NCI-H1048 (cell line): ENCODE measurements at places on chromosomes 16 and 17.

- DNase-seq, result no peak
Observed at GRCh38 chr17:58537266-58537665, 22.8 kb upstream of the MTMR4 start.

DNA sequence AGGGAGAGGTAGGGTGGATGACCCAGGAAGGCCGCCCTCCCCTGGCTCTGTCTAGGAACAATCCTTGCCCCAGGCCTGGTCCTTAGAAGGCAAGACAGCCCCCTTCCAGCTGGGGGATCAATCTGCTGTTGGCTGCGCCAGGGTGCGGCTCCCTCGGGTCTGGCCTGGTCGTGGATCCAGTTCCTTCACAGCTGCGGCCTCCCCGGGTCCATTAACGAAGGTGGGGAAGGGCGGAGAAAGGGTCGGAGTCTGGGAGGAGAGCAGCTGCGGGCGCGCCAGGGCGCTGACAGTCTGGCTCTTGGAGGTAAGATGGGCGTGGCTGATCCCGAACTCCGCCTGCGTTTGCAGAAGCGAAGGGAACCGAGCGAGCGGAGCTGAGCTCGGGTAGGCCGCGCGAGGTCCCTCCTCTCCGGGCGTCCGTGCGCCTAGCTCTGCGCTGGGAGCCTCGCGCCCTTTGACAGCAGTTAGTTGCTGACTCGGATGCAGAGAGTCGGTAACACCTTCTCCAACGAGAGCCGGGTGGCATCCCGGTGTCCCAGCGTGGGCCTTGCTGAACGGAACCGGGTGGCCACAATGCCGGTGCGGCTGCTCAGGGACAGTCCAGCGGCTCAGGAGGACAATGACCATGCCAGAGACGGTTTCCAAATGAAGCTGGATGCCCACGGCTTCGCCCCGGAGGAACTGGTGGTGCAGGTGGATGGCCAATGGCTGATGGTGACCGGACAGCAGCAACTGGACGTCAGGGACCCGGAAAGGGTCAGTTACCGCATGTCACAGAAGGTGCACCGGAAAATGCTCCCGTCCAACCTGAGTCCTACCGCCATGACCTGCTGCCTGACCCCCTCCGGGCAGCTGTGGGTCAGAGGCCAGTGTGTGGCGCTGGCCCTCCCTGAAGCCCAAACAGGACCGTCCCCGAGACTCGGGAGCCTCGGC is at the start of gene HSPB9:
TSS of gene HSPB9 (plus strand) at position 434 of the 933 bp plus-strand sequence. CDS start at position 481, 47 bp downstream.
- DNase-seq, result no peak

- no peak for DNase-seq
Observed at GRCh38 chr17:75468779-75469373, 12.4 kb downstream of the TMEM94 start.

DNA sequence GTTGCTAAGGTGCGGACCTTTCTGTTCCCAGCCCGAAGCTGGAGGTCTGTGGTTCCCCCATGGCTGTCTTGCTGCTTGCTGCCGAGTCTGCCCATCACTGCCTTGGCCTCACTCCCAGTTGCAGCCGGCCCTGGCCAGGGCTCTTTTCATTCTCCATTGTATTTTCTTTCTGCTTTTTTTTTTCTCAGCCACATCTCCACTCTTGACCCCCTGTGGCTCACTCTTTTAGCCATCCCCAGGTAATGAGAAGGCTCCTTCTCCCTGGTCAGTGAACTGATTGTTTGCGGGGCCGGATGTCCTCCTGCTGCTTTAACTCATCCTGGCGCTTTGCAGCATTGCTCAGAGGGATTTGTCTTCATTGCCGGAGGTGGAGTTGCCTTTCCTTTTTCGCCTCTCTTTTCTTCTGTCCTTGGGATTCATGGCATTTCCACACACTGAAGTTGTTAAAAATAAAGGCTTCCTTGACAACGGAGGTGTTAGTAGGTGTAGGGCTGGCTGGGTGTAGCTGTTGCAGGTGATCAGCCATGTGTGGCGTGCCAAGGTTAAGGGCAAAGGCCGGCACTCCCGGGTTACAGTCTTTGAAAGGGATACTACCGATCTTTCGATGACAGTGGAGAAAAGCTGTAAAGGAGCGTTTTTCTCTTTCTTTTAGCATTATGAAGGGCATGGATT is 34.1 kb downstream of the MAP2K6 start:
- no peak for DNase-seq

GRCh38 chr17:79168486-79169055 is 93.9 kb downstream of the ENGASE start:
- no peak for DNase-seq

DNA sequence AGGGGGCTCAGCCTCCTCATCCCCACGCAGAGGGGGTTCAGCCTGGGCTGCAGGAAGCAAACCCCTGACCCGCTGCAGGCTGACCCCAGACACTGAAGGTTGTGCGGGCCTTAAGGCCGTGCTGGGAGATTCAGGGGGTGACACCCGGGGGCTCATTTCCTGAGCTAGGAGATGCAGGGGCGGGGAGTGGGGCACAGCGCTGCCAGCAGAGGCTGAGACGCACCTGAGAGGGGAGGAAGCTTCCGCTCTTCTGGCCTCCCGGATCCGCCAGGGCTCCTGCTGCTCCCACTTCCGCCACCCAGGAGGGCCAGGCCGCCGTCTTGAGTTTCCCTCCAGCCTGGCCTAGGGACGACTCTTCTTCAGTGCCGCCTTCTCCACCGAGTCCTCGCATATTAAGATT is 173.2 kb upstream of the FOXF1 start:
- no peak for DNase-seq

DNA sequence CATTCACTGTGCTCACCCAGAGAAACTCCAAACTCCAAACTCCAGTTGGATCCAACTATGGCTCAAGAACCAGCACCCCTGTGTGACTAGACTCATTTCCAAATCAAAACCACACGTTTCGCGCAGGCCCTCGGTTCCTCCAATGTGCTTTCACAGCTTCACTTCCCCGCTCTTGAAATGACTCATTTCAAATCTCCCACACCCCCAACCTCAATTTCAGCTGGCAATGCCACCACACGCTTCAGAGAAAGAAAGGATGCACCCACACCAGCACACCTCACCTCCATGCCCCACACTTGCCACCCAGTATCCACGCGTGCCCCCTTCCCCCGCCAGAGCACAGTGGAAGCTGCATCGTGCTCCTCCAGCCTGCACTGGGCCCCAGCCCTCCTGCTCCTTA is 9.0 kb downstream of the TMEM92 start:
- DNase-seq, result no peak

DNA sequence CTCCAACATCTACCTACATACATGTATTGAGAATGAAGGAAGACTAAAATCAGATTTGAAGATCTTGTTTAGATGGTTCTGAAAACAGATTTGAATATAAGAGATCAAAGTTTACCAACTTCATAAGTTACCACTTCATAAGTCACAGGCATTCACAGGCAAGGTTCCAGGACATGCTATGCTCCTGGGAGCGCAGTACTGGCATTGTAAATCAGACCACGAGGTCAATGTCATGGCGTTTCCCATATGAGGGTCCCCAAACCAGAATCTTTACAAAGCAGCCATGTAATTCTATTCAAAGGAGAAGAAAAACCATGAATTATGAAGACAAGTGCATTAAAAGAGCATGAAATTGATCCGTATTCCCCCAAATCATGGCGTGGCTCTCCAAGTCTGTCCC is 3.0 kb downstream of the CDH11 start:
- no peak for DNase-seq

DNA sequence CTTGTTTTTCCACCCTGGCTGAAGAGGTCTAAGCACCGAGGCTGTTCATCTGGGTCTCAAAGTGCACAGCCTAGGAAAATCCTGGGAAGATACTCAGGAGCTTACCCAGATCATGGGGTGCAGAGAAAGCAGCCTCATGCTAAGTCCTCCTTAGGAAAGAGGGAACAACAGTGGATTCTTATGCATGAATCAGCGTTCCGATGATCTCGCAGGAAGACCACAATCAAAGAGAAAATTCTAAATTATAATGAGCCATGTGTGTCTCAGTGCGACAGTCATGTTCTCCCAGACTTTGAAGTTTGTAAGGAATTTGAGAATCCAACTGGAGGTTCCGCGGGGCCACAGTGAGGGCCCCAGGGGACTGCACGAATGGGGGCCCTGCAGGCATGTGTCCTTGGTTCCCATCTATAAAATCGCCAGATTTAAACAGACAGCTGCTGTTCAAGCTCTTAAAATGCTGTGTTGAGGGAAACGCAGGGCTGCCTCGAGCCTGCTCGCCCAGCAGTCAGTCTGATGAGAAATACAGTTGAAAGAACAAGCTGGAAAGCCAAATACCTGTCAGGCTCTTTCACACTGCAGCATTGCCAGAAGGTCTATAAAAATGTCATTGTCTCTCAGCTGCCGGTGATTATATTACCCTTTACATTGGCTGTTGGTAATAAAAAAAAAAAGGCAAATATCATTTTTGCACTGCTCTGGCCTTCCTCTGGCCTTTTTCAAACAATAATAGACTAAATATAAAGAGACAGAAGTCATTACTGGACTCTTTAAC is 152.1 kb downstream of the PMP22 start:
- DNase-seq, result no peak

GRCh38 chr16:46801428-46802049 is 29.4 kb downstream of the C16orf87 start:
- DNase-seq, result no peak

DNA sequence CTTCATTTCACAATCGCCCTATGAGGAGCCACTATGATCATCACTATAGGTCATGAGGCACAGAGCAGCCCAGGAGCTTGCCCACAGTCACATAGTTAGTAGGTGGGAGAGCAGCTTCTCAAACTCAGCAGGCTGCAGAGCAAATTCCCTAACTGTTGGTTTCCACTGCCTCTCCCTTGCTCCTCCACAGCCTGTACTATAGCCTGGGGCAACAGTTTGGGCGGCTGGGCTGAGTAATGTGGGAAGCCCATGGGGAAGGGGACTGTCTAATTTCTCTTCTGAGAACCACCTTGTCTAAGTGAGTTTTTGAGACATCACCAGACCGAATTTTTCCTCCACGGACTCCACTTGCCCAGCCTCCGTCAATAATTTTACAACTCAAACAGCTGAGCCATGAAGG is 73.4 kb upstream of the GPR139 start:
- no peak for DNase-seq

DNA sequence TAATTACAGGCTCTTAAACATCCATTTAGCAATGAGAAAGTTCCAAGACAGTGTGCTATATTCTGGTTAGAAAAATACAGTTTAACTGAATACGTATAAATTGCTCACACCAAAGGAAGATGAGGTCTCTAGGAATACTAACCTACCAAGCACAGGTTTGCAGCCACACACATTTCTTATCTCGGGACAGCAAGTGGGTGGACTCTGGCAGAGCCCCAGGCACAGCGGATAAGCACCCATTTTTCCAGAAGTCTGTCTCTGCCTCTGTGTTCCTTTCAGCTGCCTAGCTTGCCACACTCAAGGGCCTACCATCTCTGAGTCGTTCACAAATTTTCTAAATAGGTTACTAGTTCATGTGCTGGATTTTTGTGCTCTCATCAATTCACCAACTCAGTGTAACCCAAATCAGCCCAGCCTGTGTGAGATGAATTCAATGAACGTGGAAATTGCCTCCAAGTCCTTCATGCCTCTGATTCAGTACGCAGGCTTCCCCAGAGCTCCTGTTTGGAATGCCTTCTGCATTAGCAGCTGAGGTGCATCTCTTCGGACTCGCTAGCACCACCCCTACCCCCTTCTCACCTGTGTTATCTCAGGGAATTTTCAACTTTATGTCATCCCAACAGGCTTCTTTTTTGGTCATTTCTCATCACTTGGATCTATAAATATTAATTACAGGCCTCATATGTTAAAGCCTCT is 581.0 kb upstream of the CDH11 start:
- no peak for DNase-seq

- no peak for DNase-seq
Observed at GRCh38 chr17:31511195-31511578, 119.7 kb downstream of the RAB11FIP4 start.

GRCh38 chr17:50972577-50972976 is 106.4 kb upstream of the TOB1 start:
- no peak for DNase-seq

DNA sequence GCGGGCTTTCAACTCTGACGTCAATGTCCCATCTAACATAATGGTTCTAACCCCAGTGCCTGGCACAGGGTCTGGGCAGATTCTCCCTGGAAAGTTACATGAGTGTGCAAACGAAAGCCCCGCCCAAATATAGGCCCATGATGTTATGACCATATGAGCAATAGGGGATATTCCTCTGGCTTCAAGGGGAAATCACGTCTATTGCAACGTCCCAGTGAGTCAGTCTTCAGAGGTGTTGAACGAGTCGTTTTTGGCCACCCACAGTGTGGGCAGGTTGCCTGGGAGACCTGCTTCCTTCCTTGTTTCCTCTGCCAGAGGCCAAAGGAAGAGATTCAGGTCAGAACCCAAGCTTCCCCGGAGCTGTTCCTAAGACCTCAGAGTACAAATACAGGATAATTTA is 30.3 kb downstream of the PIK3R5 start:
- DNase-seq, result no peak

DNA sequence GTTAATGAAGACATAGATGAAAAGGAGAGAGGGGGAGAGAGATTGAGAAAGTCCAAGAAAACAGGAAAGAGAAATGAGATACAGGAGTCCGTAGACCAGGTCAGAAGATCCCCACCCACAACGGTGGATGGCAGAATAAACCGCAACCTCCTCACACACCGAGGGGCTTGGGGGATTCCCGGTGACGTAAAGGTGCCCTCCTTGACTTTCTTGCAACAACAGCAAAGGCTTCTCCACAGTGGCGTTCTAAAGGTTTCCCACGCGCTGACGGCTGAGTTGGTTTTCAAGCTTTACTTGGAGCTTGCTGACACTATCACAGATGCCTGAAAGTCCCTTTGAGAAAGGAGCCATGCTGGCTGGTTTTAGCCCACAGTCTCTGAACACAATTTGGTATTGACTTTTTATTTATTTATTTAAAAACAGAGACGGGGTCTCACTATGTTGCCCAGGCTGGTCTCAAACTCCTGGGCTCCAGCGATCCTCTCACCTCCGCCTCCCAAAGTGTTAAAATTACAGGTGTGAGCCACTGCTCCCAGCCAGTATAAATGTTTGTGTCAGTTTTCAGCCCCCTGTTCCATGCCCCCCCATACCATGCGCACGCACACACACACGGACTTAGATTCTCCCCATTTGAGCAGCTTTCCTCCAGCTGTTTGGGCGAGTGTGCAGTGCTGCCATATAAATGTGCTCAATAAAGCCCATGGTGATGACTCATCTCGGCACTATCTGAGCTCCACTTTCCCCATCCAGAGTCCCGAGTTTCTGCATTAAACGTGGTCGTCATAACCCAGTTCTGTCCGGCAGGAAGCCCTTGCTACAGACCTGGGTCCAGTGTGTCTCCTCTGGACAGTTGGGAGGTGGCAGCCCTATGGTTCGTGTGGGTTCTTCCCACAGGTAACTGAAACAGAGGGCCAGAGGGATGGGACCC is 33.0 kb upstream of the SEC14L1 start:
- DNase-seq, result no peak

DNA sequence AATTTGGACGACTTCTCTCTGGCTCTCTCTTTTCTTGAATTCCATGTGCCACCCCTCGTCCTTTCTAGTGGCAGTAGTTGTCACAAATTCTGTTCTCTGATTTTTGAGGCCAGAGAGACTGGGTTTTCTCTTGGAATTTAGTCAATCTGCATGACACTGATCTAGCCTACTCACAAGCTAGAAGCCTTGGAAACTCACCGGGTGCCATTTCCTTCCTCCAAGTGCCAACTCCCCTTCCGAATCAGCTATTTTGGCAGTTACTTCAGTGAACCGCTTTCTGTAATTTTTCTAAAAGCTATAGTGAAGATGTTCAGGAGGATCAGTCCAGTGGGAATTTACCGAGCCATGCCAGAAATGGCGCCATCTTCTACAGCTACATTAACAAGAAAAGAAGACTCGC is 228.9 kb downstream of the PMP22 start:
- DNase-seq, result no peak
